ENCODE measurements at places on chromosomes 1 and 21. TPM values are rescaled to one million over a fixed set of nuclear protein-coding genes. Genes with fewer than 3 reads are reported as not detected.

DNA sequence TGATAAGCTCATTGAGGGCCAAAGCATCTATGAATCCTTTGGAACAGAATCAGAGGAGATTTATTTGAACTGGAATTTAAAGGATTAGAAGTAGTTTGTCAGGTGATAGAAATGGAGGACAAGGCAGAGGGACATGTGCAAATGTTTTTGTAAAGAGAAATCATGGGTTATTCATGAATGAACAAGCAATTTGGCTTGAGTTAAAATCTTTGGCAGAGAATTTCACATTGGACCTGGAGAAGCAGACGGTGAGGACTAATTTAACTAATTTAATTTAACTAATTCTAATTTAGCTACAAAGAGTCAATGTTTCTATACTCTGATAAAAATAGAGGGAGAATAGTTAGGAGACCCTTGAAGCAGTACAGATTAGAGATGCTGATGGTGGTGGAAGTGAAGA lies 36.3 kb downstream of the SNX7 start:
- DNase-seq, result no peak

DNA sequence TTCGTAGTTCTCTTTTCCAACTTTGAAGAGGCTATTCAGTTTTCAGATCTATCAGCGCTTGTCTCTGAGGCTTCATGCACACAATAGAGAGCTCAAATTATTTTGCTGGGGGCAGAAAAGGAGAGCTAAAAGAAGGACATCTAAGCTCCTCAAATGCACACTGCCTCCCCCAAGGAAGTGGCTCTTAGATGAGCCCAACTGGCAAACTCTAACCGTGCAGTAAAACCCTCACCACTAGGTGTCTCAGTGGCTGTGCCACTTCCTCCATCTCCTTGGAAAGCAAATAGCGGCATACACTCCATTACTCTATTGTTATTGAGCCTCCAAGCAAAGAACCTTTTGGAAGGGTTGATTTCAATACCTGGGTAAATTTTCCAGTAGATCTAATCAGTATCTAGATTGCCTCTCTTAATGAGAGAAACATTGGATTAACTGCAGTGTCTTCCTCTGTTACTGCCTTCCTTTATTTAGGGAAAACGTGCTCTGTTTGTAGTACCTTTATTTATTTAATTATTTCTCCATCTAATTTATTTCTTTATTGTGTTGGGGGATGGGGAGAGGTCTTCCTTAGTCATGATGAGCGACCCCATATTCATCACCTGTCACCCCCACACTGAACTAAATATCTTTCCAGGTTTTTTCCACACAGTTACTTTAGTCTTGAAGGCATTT lies 9.2 kb upstream of the SFPQ start:
- peak; percentile 55 for DNase-seq

GRCh38 chr1:89703469-89703868 lies 70.5 kb downstream of the LRRC8C start:
- DNase-seq, result no peak

DNA sequence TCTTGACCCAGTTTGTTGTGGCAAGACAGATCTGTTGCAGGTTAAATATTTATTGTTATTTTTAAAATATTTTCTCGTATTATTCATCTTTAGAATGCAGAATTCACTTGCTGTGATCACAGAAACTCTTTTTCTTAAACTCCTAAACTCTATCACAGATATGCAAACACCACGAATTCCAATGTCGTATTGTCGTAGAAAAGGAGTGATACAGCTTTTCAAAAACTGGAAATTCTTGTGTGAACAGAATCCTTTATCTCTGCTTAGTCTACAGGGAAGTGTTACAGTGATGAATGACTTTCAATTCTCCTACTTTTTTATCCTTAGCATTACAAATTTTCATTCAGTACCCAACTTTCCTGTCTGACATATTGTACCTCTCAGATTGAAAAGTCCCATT lies 1329.5 kb upstream of the B3GALT2 start:
- no peak for DNase-seq

Gene MAN1A2
- 23.5 TPM for total RNA-seq

All from Right ventricle myocardium superior (tissue), 1 donor.